T follicular helper cell (primary cell): ENCODE measurements at places on chromosomes 7 and 10.

DNA sequence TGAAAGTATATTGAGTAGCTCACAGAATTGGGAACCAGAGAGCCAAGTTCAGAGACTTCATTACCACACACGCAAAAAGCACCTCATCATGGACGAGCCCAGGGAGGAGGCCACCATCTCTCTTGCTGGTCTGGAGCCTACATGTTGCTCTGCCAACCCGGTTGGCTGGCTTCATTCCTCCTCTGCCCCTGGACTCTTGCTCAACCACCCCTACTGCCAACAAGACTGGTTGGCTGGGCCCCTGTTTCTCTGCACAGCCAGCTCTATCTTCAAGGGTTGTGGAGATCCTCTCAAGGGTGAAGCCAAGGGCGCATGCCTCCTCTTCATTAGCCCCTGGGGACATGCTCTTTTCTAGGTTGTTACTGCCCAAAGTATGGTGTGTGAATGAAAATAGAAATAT lies 142.7 kb downstream of the JCAD start:
- DNase-seq: no peak

- no peak for DNase-seq
These were observed 868 bp downstream of the MYO1G start for GRCh38 chr7:44977959-44978335.

DNA sequence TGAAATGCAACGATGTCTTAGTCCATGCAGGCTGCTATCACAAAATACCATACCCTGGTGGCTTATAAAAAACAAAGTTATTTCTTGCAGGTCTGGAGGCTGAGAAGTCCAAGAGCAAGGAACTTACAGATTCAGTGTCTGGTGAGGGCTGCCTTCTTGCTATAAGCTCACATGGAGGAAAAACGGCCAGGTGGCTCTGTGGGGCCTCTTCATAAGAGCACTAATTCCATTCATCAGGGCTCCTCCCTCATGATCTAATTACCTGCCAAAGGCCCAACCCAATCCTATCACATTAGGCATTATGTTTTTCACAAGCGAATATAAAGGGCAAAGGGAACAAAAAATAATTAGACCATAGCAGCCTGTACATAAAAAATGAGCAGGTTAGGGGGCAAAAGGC lies 35.4 kb downstream of the PAPSS2 start:
- no peak for DNase-seq

- no peak for DNase-seq
These were observed 9.0 kb downstream of the C10orf71 start for GRCh38 chr10:49307921-49308320.

DNA sequence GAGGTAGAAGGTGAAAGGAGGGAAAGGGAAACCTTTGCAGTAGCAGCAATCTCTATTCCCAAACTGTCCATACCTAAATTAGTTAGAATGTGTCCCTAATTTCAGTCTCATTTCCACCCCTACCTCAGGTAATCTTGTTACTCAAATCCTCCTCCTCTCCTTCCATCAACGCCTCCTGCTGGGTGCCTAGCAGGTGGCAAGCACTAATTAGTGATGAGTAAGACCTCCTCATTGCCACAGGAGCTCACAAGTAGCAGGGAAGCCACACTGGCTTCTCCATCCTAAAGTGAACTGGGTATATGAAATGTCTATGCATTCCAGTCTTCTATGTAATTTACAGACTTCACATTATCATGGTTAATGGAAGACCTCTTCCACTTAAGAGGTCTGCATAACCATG lies 25.7 kb upstream of the FAM133B start:
- no peak for DNase-seq

GRCh38 chr10:62806251-62806650 lies 1.7 kb downstream of the ADO start:
- DNase-seq: no peak

GRCh38 chr7:17406738-17407137 lies 108.3 kb downstream of the AHR start:
- DNase-seq: no peak

- no peak for DNase-seq
These were observed 128.6 kb upstream of the PTPRZ1 start for GRCh38 chr7:121744319-121744718.

- no peak for DNase-seq
These were observed 231.8 kb upstream of the CACNA2D1 start for GRCh38 chr7:82675396-82675795.

GRCh38 chr10:43264965-43265798 lies 1.7 kb downstream of the RASGEF1A start:
- DNase-seq: no peak

DNA sequence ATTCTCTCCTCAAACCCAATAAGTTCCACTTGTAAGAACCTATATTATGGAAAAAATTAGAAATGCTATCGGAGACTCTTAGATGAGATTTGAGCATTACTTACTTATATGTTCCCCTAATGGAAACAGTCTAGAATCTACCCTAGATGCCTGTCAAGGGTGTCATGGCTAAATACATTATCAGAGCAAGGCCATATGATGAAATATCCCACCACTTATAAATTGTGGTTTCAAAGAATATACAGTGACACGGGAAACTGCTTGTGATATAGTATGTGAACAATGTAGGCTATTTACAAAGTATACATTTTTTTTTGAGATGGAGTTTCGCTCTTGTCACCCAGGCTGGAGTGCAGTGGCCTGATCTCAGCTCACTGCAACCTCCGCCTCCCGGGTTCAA lies 46.3 kb upstream of the CTBP2 start:
- no peak for DNase-seq

GRCh38 chr10:14032406-14032998 lies 298.2 kb downstream of the FRMD4A start:
- peak; percentile 22 for DNase-seq

DNA sequence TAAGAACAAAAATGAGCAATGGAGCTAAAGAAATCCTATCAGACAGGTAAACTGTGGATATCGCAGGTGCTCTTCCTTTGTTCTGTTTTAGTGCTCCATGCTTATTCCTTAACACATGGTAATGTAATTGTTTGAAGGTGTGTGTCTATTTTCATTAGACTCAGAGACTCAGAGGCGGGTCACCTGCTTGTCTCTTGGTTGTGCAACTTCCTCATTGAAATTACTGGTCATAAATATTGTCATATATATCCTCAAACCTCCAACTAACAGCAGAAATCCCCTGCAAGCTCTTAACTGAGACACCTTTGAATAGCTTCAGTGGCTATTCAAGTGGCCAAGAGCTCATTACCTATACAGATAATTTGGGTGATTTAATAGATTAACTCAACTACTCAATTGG lies 177.2 kb downstream of the PTN start:
- no peak for DNase-seq

GRCh38 chr10:25627606-25628005 lies 306.4 kb upstream of the MYO3A start:
- no peak for DNase-seq

- no peak for DNase-seq
These were observed 27.8 kb downstream of the ZNF33A start for GRCh38 chr10:38038107-38038931.

- no peak for DNase-seq
These were observed 176.8 kb downstream of the ZMYND11 start for GRCh38 chr10:311901-312665.

GRCh38 chr10:27625452-27626211 lies 120.0 kb downstream of the MKX start:
- DNase-seq: no peak

DNA sequence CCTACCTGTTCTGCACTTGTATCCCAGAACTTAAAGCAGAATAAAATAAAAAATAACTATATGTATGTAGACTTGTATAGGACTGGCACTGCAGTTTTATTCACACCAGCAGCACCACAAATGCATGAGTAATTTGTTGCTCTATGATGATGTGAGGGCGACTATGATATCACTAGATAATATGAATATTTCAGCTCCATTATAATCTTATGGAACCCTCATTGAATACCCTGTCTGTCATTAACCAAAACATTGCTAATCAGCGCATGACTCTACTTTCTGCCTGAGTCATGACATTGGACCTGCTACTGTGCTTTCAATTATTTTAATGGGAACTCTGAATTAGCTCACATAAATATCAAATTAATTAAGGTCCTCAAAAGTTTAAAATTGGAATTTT lies 129.4 kb upstream of the RHOBTB1 start:
- DNase-seq: no peak

GRCh38 chr10:78552261-78552811 lies 516.4 kb upstream of the ZMIZ1 start:
- no peak for DNase-seq

DNA sequence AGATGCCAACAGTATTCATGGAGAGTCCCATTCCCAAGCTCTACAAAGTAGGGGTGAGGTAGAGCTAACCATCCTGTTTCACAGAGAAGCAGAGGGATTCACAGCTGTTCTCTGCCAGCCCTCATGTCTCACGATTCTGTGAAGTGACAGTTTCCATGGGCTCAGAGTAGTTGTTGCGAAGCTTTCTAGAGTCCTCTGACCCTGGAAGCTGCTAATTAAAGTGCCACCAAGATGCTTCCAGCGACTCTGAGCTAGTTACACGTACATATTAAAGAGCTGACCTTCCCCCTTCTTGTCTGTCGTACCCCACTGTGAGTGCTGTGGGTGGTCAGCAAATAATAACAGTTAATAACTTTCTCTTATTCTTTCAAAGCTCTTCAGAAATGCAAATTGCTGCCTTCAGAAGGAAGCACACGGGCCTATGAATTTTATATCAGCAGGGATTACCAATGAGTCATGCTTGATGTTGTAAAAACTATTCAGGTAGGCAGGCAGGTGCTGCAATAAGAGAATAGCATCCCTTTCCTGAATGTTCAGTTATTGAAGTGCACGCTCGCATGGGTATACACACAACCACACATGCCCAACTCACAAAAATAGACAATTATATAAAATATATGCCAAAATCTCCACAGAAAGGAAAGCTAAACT lies 34.1 kb downstream of the DNAJB9 start:
- DNase-seq: no peak

DNA sequence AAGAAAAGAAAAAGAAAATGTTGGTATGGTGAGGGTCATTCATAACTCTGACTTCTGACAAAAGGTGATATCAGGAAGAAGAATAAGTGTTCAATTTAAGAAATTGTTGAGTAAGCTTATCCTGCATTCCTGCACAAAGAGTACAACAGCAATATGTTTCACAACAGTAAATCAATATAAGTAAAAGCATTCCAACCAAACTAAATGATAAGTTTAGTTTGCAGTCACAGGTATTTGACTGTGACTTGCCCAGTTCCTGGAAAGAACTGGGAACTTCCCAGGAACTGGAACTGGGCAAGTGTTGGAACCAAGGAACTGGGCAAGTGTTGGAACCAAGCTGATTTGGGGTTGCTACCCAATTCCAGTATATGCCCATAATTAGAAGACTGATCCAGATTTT lies 35.0 kb downstream of the NEURL1 start:
- no peak for DNase-seq

GRCh38 chr7:73433924-73434700 lies 534 bp downstream of the FZD9 start:
- DNase-seq: no peak

DNA sequence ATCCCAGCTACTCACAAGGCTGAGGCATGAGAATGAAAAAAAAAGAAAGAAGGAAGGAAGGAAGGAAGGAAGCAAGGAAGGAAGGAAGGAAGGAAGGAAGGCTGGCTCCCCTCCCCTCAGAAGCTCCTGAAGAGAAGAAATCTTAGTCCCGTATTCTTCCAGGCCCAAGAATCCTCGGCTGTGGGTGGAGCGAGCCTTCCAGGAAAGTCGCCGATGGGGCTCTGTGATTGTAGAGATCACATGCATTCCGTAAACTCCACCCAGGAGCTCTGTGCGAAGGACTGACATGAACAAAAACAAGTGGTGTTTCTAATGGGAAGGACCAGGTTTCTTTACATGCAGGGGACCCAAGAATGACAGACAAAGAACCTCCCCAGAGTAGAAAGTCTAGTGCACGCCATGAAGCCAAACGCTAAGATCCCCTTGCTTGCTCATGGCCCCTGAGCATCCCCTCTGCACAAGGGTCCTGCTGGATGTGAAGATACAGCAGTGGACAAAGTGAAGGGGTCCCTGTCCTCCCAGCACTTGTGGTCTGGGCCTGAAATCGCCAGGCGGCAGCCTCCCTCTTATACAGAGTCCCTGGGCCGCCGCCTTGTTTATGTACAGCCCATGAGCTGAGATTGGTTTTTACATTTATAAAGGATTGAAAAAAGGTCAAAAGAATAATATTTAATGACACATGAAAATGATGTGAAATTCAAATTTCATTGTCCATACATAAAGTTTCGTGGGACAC lies 25.2 kb downstream of the CNPY1 start:
- no peak for DNase-seq

DNA sequence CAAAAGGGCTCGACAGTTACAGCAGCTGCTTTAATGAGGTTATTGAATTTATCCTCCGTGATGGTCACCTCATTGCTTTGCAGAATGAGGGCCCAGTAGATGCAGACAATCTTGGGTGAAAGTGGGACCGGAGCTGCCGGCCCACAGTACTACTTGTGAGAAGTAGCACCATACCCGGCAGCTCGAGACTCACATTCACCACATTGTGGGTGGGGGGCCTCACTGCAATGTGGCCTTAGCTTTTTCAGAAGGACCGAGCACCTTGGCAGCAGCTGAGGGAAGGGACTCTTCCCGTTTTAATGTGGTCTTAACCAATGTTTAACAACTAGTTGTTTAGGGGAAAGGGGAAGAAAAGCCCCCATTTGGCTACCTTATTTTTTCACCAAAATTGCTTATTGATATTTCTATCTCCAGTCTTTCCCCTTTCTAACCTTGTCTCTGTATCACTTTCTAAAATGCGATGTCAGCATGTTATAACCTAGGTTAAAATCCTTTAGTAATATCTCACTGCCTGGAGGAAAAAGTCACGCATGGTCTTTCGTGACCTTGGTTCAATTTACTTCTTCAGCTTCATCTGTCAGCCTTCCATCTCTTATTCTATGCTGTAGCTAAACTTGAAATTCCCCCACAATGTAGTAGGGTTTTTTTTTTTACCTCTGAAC lies 87.4 kb upstream of the PHYHIPL start:
- DNase-seq: no peak

GRCh38 chr7:155591055-155591775 lies 44.9 kb upstream of the CNPY1 start:
- no peak for DNase-seq

- DNase-seq: no peak
These were observed 35.3 kb upstream of the EGR2 start for GRCh38 chr10:62851442-62851841.

- no peak for DNase-seq
These were observed 43.3 kb downstream of the STAM start for GRCh38 chr10:17687117-17687831.

- no peak for DNase-seq
These were observed 301.6 kb downstream of the NRG3 start for GRCh38 chr10:82176587-82176986.

- DNase-seq: no peak
These were observed 85.5 kb downstream of the XRCC2 start for GRCh38 chr7:152590481-152590880.
